Gastroesophageal sphincter (tissue), 4 donors: ENCODE measurements at places on chromosomes 1 and 21.

DNA sequence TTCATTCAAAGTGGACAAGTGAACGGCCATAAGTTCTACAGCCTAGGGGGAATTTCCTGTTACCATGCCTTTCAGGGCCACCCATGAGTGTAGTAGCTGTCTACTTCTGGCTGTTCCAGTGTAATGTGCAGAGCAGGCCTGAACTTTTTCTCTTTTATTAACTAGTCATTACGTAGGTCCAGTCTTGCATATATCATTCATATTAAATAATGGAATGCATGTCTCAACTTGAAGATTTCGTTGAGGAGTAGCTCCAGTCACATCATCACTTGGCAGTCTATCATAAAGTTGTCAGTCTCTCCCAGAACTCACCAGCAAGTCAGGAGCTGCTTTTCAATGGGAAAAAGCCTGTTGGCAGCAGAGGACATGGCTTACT lies 12.0 kb upstream of the GIPC2 start:
- no peak for ATAC-seq

DNA sequence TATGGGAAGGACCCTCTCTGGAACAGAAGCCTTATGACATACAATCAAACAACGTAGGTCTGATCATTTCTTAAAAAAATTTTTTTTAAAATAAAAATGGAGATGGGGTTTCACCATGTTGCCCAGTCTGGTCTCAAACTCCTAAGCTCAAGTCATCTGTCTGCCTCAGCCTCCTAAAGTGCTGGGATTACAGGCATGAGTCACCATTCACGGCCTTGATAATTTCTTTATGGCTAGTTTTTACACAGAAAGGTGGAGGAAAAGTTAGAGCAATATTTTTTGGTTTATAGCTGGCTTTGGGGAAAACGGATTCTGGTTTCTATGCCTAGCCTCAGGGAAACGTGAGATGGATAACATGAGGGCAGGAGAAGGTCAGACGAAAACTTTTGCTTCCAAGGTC lies 70.0 kb upstream of the B3GALT5 start:
- no peak for ATAC-seq

DNA sequence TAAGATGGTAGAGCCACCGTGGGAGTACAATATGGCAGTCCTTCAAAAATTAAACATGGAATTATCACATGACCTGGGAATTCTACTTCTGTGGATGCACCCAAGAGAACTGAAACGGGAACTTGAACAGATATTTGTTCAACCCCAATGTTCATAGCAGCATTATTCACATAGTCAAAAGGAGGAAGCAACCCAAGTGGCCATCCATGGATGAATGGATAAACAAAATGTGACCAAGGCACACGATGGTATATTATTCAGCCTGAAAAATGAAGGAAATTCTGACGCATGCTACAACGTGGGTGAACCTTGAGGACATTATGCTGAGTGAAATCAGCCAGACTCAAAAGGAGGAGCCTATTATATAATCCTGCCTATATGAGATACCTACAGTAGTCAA lies 22.8 kb upstream of the LAPTM5 start:
- ATAC-seq, result no peak

DNA sequence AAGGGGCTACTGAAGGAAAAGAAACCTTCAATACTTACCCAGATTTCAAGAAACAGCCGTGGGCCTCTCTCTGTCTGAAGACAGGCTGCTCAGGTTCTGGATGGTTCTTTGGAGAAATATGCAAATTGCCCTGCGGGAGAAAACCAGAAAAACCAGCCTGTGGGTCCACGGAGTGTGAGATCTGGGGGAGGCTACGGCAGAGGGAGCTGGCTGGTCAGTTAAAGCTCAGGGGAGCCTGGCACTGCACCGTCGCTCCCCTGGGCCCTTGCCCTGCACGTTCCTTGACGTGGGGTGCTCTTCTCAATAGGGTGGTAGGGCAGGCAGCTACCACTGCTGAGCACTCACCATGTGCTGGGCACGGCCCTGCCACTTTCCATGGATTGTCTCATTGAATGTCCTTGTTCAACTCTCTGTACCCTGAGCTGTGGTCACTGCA lies 12.7 kb downstream of the TMCO4 start:
- no peak for ATAC-seq

- ATAC-seq, result no peak
Measured at GRCh38 chr1:111399792-111400610, 27.5 kb downstream of the OVGP1 start.

GRCh38 chr1:113073479-113073950 lies 517 bp downstream of the LRIG2 start:
- ATAC-seq, result peak; percentile 60

GRCh38 chr1:110689868-110690267 lies 15.1 kb upstream of the KCNA3 start:
- no peak for ATAC-seq

- no peak for ATAC-seq
Measured at GRCh38 chr1:201317551-201317950, 34.2 kb downstream of the PKP1 start.

DNA sequence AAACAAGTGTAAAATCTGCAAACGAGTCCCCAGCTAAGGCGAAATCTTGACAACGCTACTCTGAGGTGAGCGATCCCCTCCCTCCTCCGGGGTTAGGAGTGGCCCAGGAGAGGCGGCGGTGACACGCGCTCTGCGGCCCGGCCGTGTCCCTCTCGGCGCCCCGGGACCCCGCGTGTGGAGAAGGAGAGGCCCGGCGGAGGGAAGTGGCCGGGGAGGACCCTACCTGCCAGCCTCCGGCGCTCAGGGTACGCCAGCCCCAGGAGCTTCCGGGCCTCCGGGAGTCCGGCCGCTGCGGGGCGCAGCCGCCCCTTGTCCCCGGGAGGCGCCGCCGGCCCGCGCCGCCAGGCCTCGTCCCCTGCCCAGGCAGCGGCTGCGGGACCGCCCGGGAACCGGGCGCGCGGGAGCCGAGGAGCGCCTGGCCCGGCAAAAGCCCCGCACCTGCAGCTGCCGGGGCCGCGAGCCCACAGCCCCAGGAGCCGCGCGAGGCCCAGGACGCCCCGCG lies 543 bp downstream of the ABCB10 start:
- ATAC-seq, result peak; percentile 32

- no peak for ATAC-seq
Measured at GRCh38 chr1:19661721-19662228, 2.9 kb upstream of the HTR6 start.

DNA sequence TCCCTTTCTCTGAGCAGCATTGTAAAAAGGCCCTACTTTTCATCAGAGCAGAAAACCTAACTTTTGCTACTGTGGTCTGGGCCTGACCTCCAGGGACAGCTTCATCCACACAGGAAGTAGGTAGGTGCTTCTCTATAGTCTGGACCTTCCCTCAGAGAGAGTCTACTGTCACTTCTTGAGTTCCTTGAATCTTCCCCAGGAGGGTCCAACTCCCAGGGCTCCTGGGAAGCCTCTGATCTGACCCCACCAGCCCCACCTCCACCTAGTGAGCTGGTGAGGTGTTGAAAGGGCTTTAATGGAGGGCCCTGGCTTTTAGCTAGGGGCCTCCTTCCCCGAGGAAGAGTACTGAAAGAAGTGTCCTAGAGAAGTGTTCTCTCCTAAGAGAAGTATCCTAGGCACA lies 2.7 kb upstream of the VANGL2 start:
- ATAC-seq, result no peak

DNA sequence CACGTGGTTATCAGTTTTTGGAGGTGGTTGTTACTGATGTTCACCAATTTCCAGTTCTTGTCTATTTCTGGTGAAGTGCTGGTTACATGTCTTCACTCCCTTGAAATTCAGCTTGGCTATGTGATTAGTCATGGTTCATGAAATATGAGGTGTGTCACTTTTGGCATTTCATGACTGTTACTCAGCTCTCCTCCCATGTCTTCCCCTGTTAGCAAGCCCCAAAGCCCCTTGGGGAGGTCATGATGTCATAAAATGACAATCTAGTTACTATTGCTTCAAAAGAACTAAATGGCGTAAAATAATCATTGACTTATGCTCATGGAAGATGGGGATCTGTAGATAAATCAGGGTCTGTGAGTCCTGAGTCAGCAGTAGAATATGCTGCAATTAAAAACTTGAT lies 425.1 kb downstream of the SETD4 start:
- ATAC-seq, result peak; percentile 58

DNA sequence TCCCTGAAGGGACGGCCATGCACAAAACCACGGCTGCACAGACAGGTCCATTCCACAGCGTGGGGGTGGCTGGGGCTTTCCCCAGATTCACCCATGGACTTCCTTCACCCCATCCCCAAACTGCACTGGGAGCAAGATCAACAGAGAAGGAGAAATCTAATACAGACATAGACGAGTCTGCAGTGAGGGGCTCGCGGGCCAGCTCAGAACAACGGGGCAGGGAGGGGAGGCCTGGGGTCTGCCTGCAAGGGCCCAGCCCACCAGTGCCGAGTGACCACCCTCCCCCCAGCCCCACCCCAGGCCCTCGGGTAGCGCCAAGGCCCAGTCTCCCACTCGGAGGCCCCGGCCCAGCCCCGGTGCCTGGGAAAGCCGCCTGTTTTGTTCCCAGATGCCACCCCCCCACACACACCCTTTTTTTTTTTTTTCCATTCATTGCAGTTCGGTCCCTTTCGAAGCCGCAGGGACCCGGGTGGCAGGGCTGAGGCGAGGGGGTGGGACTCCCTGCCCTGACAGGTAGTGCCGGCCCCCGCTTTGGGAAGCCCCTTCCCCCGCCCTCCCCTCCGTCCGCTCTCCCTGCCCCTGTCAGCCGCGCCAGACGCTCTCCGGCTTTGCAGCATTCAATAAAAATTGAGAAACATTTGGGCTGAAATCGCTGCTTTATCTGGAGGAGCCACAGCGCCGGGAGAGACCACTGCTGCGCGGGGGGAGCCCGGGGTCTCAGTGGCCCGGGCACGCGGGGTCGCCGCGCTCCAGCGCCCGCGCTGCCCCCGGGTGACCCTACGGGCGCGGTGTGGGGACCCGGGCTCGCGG lies 543 bp upstream of the EPHB2 start:
- ATAC-seq, result peak; percentile 74

- no peak for ATAC-seq
Measured at GRCh38 chr21:16740511-16740910, 772.3 kb upstream of the CXADR start.

DNA sequence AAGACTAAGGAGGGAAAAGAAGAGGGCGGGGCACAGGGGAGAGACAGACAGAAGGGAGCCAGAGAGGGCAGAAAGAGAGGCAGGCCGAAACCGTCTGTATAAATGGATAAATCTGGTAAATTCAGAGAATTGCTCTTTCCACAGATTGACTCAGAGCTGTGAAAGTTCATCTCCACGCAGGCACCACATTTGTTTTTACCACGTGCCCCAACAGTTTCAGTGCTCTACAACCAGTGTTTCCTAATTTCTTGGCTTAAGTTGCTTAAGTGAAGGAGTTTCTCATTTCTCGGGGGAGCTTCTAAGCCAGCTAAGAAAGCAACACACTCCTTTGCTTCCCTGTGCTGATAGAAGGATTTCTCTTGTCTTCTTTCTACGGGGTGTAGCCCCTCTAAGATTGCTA lies 87.1 kb downstream of the ENAH start:
- peak; percentile 87 for ATAC-seq
